Skin of body (tissue), 3 donors: ENCODE measurements at places on chromosomes 6 and 20.

GRCh38 chr20:17576215-17576614 is 6.3 kb downstream of the DSTN start:
- DNase-seq: no peak

GRCh38 chr6:156060013-156060412 is 604.4 kb upstream of the NOX3 start:
- DNase-seq: no peak

DNA sequence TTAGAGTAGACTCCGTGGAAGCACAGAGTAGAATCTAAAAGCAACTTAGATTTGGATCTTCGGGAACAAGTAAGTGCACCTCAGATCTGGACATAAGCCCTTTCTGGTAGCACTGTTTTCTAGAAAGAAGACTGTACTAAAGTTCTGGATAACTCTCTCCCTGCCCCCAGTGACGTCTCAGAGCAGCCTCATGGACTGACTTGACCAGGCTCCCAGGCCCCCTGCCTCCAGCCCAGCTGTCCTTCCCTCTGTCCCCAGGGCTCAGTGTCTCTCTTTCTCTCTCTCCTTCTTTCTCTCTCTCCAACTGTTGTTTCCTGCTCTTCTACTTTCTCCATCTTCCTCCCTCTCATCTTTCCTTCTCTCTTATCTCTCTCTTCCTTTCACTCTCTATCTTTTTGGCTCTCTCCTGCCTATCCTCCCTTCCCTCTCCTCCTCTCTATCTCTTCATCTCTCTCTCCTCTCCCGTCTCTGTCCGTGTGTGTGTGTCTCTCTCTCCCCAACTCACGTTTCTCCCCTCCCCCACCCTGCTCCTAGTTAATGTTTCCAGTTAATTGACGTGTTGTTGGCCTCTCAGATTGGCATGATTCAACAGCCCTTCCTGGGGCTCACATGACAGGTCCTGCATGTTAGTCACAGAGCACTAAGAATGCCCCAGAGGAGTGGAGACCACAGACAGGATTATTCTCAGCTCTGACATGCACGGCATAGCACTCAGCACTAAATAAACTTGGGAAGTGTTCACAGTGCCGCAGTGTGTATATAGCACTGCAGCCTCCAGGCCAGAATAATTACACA is 180.4 kb upstream of the FOXQ1 start:
- peak; percentile 29 for DNase-seq

GRCh38 chr20:48850257-48850976 is 22.6 kb upstream of the PREX1 start:
- no peak for DNase-seq

GRCh38 chr20:31822421-31823330 is 3.5 kb downstream of the MYLK2 start:
- DNase-seq: peak; percentile 58

- DNase-seq: no peak
These were observed 4.2 kb downstream of the MICAL1 start for GRCh38 chr6:109451376-109451775.

- DNase-seq: no peak
These were observed 38.0 kb upstream of the ERVFRD-1 start for GRCh38 chr6:11149551-11149950.

- DNase-seq: no peak
These were observed 167.0 kb downstream of the GMPR start for GRCh38 chr6:16405375-16405774.

DNA sequence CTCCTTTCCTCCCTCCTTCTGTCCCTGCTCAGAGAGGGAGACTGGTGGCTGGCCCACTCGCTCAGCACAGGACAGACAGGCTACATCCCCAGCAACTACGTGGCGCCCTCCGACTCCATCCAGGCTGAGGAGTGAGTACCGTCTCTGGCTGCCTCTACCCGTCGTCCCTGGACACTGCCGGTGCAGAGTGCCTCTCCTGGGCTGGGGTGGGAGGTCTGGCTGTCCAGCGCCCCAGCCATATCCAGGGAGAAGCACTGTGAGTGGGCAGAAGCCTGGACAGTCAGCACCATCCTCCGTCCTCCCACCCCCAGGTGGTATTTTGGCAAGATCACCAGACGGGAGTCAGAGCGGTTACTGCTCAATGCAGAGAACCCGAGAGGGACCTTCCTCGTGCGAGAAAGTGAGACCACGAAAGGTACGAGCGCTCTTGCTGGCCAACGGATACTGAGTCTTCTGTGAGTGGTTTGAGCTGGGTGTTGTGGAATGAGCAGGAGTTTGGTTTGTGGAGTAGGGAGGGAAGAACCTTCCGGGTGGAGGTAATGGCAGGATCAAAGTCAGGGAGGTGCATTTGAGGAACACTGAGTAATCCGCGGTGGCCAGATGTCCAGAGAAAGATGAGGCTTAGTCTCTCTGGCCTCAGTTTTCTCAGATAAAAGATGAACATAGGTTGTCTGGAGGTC is 48.1 kb downstream of the SRC start:
- DNase-seq: no peak

DNA sequence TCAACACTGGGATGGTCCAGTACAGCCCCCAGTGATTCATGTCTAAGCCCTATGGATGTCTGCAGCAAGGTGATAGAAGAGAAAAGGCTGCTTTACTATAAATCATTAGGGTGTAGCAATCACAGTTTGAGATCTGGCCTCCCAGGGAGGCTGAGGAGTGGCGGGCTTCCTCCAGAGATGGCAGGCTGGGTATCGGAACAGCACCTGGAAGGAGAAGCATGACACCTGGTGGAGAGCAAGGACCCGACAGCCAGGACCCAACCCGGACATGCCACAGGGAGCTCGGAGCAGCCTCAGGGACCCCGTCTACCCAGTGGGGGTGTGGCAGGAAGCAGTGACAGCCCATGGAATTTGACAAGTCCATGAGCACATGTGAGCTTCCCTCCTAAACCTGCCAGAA is 114.8 kb upstream of the CD93 start:
- DNase-seq: peak; percentile 23

GRCh38 chr6:13273931-13274706 is 54.2 kb downstream of the TBC1D7 start:
- DNase-seq: no peak

GRCh38 chr20:48105526-48105925 is 320.2 kb upstream of the SULF2 start:
- no peak for DNase-seq

DNA sequence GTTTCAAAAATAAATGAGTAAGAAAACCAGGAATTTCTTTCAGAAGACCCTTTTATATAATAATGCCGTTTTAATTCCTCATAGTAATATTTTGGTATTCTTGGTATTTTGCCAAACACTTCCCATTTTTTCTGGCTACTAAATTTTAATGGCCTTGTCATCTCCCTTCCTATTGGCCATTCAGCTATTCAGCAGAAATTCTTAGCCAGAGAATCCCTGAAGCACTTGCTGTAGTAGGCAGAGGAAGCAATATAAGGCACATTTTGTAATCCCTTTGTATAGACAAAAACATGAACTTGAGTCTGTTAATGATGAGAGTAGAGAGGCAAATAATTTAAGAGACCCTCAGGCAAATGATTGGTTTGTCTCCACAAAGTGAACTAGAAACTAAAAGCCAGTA is 118.4 kb upstream of the LAMP5 start:
- no peak for DNase-seq
